ENCODE measurements at places on chromosomes 11 and 22.

DNA sequence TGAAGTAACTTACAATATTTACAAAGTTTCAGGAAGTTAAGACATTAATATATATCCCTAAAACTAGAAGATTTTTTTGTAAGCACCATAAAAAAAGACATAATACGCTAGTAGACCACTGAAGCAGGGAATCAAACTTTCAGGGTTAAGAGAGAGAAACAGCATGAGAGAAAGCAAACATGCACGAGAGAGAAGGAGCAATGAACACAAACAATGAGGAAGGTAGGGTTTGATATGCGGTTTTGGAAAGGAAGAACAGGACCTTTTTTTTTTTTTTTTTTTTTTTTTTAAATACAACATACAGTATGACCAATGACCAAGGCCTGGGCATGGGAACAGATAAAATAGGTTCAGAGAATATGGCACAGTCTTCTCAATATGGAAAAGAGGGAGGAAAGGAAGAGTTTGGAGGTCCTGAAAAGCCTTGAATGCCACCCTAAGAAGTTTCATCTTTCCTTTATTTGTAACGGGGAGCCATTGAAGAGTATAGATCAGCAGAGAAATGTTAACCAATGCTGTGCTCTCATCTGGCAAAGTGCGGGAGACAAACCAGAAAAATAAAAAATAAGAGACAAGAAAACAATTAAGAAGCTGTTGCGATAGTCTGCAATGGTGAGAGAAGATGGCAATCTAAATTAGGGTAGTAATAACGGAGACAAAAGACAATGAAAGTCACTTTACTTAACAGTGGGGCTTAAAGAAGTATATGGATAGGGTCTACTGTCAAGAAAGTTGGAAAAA, 101.0 kb downstream of the USP35 start:
- DNase-seq: no peak

DNA sequence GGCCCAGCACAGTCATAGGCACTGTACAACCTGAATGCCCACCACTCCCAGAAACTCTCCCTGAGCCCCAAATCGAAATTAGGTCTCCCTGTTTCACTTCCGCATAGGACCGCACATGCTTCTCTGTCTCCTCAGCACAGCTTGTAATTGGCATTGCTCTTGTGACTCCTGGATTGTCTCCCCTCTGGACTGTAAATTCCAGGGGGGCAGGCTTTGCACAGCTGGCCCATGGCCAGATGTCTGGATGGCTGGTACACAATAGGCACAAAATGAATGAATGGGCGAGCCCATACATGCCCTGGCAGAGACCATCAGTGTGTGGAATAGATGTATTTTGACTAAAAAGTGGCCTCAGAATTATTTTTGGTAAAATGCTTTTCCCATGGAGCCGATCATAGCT, 63.3 kb upstream of the PHF21B start:
- no peak for DNase-seq

DNA sequence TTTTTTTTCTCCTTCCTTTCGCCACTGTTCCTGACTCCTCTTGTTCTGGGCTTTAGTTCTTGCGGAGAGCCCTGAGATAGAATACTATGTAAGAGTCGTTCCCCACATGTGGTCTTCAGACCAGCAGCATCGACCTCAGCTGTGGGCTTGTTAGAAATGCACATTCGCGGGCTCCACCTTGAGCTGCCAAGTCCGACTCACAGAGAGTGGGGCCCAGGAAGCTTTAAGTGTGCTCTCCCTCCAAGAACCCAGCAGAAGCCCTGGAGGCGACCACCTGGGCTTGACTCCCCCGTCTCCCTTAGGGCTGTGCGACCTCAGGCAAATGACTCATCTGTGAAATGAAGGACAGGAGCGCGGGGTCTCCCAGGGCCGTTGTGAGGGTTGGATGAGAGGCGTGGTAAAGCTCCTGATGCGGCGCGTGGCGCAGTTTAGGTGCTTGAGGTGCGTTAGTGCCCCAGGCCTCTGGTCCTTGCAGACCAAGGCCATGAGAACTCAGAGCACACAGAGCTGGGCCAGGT, 18.8 kb downstream of the SAMM50 start:
- no peak for DNase-seq

GRCh38 chr11:120231963-120232362, 8.0 kb upstream of the POU2F3 start:
- DNase-seq: no peak

GRCh38 chr11:77087723-77088225, 14.9 kb upstream of the OMP start:
- DNase-seq: no peak

DNA sequence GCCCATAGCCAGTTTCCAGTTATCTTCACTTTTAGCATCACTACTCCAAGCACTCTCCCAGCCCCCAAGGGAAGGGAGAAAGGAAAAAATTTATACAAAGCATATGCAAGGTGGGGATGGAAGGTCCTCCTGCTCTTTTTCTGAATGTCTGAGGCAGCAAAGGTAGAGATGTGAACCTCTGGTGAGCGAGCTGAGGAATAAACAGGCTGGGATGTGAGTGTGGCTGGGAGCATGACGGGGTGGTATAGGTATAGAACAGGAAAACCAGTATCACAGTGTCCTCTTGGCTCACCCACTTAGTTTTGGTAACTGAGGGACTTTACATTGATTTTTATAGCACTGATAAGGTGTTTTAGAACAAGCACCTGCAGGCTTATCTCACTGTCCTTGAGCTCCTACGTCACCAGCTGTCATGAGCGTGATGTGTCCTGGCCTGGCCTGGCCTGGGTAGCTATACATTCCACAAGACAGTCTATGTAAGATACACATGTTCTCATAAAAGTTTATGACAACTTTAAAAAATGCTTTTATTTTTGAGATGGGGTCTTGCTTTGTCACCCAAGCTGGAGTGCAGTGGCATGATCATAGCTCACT, 10.3 kb upstream of the POLD3 start:
- no peak for DNase-seq

DNA sequence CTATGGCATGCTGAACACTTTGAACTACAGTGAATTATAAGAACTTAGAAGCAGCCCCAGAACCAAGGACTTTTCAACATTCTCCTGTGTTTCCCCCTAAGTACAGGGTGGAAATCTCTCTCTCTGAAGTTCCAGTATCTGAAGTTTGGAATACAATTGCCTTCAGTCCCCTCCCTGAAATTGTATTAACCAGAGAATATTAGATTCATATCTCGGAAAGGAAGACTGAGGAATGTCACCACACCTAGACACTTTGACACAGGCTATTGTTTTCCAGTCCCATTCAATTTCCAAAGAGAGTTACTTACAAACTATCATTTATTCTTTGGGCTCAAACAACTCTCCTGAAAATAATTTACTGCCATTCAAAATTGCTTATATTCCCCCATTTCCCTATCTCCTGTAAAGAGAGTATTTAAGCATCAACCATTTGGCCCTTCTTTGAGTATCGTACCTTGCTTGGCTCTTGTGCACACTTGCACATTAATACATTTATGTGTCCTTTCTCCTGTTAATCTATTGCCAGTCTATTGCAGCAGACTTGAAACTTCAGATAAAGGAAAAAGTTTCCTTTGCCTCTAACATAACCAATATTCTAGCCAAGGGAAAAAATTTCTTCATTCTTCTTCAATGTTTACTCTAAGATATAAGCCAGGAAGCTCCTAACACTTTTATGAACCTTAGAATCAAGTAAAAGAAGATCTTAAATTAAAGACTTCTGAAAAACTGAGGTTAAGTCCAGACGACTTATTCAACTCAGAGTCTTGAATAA, 402.4 kb upstream of the DDI1 start:
- DNase-seq: no peak

GRCh38 chr22:35841907-35842518, 124.3 kb downstream of the APOL5 start:
- DNase-seq: no peak

GRCh38 chr11:70675697-70676374, 277.5 kb downstream of the CTTN start:
- no peak for DNase-seq

GRCh38 chr22:42717197-42717928, 3.3 kb downstream of the A4GALT start:
- no peak for DNase-seq

- no peak for DNase-seq
Measured at GRCh38 chr11:95426823-95427462, 195.9 kb upstream of the SESN3 start.
